GM19239 (cell line): ENCODE measurements at places on chromosomes 16 and 17.

- no peak for DNase-seq
These were observed 26.7 kb downstream of the PCTP start for GRCh38 chr17:55777471-55777971.

GRCh38 chr16:66484453-66485213 is 57.5 kb downstream of the BEAN1 start:
- no peak for DNase-seq

GRCh38 chr17:67528751-67529436 is 151.8 kb downstream of the PITPNC1 start:
- no peak for DNase-seq

DNA sequence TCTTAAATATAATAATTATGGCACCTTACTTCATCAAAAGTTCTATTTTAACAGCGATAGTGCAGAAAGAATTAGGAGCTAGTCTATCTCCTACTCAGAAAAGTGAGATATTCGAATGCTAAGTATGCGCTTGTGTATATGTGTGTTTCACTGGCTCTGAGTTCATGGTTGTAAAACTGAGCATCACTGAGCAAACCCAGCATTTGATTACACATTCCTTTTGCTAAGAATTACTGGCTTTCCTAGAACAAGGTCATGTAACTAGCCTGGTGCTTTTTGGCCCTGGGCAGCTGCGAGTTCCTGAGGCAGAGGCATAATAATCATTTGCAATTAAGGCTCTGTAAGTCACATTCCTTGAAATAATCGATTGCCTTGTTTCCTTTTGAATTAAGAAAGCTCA is 157.2 kb downstream of the SNX29 start:
- DNase-seq = no peak

DNA sequence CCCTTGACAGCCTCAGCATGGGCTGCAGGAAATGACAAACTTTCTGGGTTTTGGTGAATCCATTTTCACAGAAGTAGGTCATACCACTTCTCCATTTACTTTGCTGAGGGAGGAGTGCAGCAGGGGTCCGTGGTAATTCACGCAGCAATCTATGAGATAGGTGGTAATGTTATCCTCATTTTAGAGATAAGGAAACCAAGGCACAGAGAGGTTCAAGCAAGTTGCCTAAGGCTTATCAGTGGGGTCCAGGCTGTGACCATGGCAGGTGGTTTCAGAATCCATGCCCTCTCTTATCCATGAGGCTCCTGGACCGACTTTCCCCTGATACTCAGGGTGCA is 12.6 kb downstream of the TBX4 start:
- no peak for DNase-seq

DNA sequence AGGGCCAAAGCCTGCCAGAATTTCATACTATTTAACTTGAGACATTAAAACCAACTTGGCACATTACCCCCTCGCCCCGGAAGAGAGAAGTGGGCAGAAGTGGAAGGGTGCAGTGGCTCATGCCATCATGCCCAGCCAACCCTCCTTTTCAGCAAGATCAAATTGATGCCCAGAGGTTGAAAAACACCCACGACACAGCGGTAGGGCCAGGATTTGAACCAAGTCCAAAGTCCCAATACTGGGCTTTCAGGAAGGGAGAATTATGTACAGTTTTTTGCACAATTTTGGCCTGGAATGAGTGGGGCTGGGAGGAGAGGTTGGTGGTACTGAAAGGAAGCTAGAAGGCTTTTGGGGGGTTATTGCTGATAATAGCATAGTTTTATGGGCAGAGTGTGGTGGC is 11.0 kb downstream of the PDP2 start:
- DNase-seq = no peak

GRCh38 chr16:3158026-3158509 is 23.2 kb downstream of the ZNF213 start:
- no peak for DNase-seq

DNA sequence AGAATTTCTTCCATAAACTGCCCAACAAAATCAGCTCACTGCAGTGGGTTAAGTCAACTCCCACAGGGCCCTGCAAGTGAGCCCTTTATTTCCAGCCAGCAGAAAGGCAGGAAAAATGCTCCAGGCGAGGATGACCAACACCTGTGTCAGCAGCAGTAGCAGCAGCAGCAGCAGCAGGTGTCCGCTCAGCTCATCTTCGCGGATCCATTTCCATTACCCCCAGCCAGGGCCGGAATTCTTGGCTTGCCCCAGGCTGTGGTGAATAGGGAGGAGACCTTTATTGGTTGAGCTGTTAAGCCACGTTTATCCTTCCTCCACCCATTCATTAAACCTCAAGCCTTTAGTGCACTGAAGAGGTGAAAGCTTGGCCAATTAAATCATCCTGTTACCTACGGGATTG is 46.2 kb downstream of the MARCHF10 start:
- no peak for DNase-seq

DNA sequence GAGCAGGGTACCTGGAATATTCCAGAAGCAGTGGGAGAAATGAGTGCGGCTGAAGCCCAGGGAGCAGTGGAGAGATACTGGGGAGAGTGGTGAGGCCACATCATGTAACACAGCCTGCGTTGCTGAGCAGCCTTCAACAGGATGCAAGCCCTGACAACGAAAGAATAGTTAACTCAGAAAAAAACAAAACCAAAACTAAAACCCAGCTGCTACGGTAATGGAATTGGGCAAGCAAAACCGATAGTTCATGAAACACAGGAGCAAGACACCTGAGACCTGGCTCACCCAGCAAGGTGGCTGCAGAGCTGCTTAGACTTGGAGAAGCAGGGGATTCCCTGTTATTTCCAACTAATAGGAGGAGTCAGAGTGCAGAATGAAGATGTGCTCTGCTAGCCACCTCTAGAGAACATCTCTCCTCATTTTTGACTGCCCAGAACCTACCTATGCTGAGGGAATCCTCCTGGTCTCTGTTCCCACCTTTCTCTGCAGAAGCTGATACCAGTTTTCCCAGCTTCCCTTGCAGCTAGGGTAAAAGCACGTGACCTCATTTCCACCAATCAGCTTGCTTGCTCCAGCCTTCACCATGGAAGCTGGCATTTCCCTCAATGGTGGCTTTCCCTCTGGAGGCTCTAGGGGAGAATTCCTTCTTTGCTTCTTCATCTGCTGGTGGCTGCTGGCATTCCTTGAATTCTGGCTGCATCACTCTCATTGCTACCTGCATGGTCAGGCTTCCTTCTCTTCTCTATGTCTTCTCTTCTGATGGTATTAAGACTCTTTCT is 59.4 kb upstream of the XYLT1 start:
- DNase-seq = peak; percentile 52

DNA sequence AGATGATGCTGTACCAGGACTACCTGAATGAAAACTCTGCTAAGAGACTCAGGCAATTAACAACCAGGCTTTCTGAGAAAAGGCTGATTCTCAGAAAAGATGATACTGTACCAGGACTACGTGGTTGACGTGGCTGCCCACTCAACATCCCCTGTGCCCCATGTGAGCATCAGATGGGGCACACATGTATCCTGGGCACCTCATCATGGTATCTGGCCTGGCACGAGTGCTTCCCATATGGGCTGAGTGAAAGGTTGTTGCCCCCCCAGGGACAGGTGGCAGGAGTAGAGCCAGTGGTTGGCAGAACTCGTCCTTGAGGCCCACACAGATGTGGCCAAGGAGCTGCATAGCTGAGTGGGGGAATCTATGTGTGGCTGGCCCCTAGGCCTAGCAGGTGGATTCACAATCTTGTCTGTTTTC is 3.5 kb upstream of the CES4A start:
- no peak for DNase-seq

GRCh38 chr17:33396818-33397217 is 103.7 kb upstream of the ASIC2 start:
- no peak for DNase-seq

DNA sequence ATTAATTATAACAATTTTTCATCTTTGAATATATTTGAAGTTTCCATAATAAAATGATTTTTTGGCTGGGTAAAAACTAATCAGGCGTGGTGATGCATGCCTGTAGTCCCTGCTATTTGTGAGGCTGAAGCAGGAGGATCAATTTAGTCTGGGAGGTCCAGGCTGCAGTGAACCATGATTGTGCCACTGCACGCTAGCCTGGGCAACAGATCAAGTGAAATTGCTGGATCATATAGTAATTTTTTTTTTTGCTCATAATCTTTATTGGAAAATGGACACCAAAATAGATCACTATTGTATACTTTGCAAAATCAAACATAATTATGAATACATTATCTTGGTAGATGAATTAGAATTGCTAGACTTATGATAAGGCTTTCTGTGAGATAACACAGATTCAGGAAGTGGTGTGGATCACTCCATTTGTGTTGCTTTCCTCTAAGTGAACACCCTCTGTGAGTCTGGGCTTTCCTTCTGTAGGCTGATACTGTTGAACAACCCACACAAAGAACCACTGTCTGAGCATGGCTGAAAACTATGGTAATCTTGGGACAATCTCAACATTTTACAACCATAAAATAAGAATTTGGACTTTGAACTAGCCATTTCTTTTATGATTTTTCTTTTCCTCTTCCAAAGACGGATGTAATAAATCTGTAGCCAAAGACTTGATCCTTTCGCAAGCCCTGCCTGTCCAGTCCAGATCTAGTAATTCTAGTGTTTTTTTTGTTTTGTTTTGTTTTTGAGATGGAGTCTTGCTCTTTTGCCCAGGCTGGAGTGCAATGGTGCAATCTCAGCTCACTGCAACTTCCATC is 5.6 kb upstream of the ST3GAL2 start:
- DNase-seq = no peak

DNA sequence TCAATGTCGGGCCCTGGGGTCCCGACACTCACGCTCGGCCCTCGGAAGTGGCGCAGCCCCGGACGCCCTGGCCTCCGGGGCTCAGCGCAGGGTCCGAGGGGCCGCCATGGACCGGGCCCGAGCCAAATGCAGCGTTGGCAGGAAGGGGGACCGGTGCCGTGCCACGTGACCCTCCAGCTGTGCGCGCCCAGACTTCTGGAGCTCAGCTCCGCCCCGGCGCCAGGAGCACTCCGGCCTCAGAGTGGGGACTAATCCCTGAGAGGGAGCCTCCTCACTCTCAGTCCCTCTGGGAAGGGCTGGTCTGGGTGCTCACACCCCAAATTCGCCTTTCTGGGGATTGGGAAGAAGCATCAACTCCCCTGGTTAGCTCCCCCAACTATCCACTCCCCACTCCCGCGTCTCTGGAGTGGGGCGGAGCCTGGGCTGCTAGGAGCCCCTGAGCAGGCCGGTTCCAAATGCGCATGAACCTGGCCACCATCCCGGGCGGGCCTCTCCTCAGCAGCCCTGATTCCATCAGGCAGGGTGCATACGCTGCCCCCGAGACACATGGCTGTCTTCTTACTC is at the start of gene B3GNT9:
Gene B3GNT9, minus strand, starts transcription at position 166 of the 564 bp plus-strand sequence. CDS start 513 bp downstream, outside the sequence.
- DNase-seq = peak; percentile 78

DNA sequence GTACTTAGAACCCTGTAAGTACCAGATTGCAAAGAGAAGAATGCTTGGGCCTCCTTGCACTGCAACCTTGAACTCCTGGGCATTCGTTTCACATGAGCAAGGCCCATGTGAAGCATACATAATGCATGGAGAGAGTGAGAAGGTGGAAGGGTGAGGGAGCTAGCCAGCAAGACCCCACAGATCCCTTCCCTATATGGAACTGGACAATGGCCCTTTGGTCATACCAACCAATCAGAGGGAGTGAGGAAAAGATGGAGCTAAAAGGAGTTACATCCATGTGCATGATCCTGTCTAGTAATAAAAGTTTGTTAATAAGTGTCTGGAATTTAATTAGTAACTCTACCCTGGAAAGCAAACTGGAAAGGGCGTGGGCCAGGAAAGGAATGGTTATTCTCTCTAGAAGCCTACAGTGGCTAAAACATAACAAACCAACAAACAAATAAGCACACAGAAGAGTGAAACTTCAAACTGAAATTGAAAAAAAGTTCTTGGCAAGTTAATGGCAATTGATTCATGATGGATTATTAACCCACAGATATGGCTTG is 29.6 kb downstream of the DNAH3 start:
- DNase-seq = no peak

- no peak for DNase-seq
These were observed 34.5 kb downstream of the SIAH1 start for GRCh38 chr16:48350736-48351135.

DNA sequence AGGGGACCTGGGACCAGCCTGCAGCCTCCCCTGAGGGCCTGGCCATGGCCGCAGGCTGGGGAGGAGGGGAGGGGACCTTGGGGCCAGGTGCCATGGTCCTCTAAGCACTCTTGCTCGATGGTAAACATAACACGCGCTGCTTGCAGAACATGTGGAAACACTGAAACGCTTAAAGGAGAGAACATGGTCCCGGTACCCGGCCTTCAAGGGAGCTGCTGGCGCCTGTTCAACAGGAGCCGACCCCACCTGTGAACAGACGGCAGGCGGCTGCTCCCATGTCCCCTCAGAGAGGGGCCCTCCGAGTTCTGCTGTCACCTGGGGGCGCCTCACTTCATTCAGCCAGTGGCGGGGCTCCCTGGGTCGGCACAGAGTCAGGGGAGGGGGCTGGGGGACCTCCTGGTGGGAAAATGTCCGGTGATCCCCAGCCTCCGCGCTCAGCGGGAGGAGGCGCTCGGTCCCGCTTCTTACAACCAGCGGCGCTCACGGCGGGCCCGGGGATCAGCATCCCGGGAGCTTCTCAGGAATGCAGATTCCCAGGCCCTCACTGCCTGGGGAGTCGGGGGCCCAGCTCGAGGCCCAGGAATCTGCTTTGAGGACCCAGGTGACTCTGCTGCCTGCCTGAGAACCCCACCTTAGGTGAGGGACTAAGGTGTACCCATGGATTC is 854 bp upstream of the SSTR5 start:
- no peak for DNase-seq
